AG09309 (cell line): ENCODE measurements at places on chromosomes 5 and 9.

DNA sequence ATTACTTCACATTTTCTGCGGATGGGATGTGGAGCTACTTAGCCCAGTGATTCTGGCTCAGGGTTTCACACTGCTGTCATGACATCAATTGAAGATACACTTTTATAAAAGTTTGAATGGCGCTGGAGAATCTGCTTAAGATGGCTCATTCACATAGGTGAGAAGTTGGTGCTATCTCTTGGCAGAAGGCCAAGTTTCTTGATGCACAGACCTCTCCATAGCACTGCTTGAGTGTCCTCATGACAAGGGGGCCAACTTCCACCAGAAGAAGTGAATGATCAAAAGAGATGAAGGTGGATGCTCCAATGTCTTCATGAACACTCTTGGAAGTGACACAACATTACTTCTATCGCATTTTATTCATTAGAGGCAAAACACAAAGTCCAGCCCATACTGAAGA, 403.7 kb upstream of the CCNG1 start:
- DNase-seq = no peak

DNA sequence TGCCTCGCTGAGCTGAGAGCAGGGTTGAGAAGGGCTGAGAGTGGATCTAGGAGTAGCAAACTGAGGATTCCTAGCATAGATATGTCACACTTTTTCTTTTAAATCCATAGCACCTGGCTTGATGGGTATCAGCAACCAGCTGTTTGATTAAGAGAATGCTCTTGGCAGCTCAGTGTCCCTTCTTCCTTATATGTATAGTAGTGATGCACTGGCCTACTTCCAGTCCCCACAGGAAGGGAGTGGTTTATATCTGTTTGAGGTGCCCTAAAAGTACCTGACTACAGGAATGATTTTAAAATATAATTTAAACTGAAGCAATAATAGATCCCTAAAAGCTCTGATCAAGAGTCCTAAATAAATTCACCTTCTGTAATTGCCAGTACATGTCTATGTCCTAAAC, 546.8 kb upstream of the ZNF608 start:
- DNase-seq = no peak

DNA sequence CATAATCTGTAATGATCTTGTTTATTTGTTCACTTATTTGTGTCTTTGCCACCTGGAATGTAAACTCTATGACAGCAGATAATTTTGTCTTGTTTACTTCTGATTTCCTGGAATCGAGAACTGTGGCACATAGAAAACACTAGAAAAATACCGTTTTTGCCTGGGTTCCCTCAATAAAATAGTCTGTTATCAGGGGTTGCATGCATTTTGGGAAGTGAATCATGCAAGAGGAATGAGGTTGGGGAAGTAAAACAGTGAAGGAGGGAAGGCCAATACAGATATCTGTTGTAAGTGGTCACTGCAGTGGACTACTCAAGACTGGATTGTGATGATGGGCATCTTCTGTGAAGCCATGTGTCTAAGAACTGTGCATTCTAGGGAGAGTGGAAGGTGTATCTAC, 45.2 kb upstream of the IL6ST start:
- DNase-seq = no peak

DNA sequence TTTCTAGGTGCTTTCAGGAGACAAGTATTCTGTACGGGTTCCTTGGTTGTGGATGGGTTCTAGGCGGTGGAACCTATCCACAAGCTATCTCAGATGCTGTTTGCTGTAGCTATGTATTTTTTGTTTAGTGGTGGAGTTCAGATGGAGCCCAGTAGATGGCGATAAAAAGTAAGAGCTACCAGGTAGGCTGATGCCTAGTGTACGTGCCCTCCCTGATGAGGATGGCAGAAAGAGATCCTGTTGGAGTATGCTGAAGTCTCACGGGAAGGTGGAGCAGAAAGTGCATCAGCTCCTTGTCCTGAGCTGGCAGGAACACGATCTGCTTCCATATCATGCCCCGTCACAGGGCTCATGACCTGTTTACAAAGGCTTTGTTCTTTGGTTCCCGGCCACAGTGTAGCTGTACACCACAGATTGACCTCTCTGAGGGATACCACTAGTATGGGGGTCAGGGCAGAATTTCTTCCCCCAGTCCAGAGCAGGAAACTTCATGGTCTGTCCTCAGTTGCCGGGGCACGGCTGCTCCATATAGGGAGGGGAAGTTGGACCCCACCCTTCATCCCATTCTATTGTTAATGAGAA, 12.6 kb upstream of the UGT3A2 start:
- DNase-seq = no peak

DNA sequence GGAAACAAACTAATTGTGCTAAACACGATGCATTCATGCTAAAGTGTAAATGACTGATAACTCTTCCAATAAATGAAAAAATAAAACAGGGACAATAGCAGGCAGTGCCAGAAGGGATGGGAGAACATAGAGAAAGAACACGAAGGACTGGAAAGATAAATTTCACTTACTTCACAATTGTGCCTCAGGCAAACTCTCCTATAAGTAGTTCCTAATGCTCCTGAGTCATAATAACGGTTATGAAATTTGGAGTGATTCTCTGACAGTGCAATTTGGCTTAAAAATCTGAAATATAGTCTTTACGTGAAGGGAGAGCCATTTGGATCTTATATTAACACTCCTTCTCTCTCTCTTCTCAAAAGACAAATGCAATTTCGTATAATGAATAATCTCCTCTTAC, 2218.5 kb downstream of the MAT2B start:
- DNase-seq = no peak

DNA sequence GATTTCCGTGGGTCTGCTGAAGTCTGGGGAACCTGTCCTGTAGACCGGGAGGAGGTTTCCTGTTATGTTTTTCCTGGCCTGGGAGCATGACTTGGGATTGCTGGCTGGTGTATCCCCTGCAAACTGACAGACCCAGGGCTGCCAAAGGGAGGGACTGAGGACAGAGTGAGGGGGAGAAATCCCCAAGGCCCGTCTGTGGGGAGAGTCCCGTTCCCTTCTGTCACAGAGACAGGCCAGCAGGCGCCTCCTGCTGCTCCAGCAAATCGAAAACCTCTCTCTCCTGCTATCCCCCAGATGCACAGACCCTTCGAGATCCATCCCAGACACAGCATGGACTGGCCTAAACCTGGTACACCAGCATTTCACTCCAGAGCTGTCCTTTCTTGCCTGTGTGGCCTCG, 56.2 kb upstream of the ALDH1B1 start:
- DNase-seq = no peak
